ENCODE measurements at places on chromosomes 5 and 9.

DNA sequence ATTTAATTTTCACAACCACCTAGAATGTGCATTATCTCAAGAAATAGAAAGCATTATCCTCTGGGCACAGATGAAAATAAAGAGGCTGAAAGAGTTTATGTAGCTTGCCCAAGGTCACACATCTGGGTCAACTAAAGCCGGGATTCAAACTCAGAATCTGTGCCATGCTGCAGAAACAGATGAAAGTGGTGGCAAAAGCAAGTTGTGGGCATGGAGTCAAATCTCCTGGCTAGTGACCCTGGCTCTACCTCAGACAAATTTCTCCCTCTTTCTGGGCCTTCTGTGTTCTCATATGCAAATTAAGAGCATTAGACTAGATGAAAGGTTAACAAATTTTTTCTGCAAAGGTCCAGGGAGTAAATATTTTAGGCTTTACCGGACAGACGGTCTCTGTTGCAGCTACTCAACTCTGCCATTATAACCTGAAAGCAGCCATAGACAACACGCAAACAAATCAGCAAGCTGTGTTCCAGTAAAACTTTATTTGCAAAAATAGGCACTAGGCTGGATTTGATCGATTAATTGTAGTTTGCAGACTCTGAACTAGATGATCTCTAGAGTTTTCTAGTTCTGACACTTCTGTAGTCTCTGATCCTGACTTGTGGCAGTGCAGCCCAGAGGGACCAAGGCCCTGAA lies 6.0 kb upstream of the ADRA1B start:
- DNase-seq, result no peak

DNA sequence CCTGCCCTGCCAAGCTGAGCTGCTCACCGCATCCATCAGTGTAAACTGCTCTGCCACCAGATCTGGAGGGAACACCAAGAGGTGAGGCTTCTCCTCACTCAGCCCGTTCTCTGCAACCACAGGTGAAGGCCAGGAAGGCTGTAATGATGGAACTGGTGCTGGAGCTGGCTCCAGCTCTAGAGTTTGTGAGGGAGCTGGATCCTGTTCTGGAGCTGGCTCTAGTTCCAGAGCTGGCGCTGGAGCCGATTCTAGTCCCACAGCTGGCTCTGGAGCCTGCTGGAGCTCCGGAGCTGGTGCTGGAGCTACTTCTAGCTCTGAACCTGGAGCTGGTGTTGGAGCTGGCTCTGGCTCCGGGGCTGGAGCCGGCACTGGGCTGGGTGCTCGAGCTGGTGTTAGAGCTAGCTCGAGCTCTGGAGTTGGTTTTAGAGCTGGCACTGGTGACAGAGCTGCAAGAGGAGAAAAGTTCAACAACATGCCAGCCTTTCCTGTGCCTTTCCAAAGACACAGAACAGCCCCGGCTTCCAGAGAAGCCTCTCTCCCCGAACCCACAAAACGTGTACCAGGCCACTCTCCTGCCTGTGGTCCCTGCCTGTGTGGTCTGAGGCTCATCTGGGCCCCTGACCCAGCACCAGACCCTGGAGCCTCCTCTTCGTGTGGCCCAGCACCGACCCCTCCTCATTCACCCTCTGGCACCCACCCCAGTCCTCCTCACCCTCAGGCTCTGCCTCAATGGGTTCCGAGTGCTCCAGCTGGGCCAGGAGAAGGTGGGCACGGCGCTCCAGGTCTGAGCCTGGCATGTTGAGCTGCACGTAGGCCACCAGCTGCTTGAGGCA lies 12.9 kb downstream of the RALGDS start:
- DNase-seq, result no peak

- no peak for DNase-seq
These were observed 102.0 kb upstream of the RAPGEF1 start for GRCh38 chr9:131841765-131842318.

- no peak for DNase-seq
These were observed 501.6 kb downstream of the IRX1 start for GRCh38 chr5:4097199-4097598.

DNA sequence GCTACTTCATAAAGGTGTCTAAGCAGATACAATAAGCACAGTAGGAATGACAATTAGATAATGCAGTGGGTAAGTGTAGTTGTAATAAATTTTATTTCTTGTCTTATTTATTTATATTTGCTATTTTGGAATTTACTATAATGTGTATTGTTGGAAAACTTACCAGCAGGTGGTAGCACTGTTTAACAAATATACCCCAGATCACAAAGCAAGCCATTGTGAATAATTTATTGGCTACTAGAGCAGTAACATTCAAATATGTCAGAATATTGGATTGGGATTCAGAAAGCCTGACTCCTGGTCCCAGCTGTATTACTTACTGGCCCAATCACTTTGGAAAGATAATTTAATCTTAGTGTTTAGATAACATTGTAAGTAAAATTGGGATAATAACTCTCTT lies 78.0 kb downstream of the ISOC1 start:
- DNase-seq, result no peak

DNA sequence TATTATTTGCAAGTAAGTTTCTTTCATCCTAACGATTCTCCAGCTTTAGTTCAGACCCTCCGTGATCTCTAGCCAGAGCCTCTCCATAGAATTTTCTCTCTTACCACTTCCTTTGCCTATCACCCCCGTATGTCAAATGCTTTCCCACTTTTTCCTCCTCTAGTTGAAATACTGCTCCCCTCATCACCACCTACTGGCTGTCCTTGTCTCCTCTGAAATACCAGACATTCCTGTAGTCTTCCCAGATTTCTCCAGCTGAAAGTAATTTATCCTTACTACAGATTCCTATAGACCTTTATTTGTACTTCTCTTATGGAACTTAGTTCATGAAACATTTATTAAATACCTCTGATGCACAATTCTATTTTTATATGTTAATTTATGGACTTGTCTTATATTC lies 36.0 kb upstream of the GLIPR2 start:
- DNase-seq, result no peak

DNA sequence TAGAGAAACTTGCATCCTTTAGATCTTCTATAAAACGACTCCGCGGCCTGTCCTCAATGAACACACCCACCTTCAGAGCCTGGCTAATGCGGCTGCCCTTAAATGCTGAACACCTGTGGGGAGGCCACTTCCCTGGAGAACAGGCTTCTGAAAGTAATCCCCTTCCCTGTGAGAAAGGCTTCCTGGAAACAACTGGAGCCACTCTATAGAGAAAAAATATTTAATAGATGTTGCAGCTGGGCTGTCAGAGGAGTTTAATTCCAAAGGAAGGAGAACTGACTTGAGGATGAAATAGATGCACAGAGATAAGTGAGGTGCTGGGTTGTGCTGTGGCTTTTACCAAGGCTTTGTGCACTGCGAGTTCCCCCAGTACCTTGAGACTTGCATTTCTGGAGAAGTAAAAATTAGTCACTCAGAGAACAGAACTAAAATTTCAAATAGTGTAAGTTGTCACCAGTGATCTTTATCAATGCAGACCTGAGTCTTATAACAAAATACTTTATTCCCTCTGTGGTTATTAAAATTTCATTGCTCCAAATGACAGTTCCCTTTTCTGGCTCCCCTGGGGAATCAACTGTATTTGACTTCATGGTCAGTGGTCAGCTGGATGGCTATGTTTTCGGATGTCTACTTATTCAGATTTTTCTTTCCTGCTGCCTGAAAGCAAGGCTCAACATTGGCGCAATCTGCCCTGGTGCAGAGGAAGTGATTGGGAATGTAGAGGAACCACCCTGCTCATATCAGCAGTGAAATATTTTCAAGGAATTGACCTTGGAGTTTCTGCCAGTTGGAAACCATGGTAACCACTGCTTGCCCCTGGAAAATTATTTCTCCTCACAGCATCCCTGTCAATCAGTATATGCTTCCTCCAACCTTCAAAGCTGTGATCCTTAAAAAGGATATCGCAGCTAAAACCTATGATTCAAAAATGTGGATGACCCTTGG lies 238.8 kb downstream of the SMARCA2 start:
- DNase-seq, result no peak

GRCh38 chr5:10825897-10826644 lies 65.0 kb upstream of the DAP start:
- DNase-seq, result no peak

DNA sequence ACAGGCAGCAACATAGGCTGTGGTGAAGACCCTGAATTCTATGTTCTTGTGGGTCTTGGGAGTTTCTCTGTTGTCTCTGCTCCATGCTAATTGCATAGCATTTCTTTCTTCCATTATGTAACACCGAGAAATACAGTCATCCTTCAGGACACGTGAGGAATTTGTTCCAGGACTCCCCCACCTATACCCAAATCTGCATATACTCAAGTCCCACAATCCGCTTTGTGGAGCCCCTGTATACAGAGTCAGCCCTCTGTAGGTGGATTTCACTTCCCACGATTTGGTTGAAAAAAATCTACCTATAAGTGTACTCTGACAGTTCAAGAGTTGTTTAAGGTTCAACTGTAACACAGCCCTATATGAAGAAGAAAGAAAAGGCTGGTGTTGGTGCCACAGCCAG lies 22.1 kb downstream of the ANKRD33B start:
- peak; percentile 12 for DNase-seq

GRCh38 chr9:98080326-98080725 lies 23.8 kb downstream of the NANS start:
- no peak for DNase-seq

DNA sequence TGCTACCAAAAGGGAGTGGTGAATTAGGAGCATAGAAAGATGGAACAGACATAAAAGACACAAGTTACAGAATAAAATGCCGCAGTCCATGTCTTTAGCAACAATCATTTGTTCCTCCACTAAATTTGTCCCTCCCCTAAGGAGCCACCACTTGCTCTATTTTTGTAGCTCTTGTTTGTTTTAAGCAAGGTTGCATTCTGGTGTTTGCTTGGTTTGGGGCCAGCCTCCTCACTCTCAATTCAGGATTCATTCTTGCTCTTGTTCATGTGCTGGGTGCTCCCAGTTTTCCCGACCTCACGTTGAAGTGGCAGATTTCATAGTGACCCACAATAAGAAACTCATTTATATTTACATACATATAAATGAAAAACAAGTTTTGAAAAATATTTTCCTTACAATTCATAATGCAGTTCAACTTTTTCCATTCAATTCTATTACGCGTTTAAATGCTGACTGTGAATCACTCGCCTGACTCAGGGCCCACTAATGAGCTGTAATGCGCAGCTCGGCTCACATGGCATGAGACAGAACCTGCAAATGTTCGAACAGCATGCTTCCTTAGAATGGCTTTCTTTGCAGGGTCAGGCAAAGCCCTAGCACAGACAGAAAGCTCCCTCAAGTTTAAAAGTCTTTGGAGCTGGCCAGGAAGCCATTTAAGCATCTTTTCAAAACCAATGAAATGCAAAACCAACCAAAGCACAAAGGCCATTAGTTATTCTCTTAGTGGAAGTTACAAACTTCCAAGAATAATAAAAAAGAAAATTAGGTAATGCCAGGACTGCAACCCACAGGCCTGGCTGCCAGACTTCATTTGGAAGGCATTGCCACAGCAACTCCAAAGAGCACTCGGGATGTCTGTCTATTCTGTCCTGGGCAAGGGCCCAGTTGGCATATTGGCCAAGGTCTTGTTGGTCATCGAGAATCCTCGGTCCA lies 41.7 kb downstream of the RETREG1 start:
- no peak for DNase-seq

DNA sequence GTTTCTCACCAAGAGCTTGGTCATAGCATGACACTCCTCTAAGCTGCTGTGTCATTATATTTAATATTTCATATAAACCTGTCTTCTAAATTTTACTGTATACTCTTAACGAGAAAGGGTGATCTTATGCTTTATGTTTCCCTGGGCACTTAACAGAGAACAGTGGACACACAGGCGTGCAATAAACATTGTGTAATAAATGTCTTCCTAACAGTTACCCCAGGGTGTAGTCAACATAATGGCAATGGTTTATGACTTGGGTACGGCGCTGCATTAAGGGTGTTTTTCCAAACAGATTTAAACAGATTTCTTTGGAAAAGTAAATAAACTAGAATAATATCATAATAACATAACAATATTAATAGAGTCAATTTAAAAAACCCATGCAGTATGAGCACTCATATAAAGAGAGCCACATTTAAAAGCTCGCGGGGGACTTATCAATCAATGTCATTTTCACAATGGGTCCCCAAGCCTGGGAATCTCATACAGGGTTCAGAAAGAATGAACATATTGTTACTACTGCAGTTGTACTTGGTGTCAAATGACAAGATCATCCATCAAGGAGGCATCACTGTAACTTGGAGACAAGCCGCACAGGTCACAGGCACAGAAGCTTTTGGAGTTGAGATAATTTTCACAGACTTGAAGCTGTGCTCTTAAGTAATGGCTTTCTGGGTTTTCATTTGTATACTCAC lies 376.4 kb downstream of the CTNND2 start:
- no peak for DNase-seq

GRCh38 chr5:180811623-180812124 lies 9.1 kb upstream of the MGAT1 start:
- DNase-seq, result no peak

DNA sequence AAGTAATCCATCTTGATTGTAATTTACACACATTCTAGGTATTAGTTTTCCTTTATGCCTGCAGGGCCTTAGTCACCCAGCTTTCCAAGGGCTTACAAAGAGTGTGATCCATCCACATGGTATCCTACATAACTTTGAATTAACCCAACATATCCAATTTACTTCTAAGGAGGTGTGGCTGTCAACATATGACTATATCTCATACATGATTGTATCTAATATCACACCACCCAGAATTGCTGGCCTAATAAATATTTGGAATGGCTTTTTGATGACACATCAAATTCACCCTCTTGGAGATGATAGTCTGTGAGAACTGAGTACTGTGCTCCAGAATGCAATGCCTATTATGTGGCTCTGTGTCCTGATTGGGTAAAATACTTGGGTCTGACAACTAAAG lies 363.3 kb upstream of the GRIN3A start:
- no peak for DNase-seq

GRCh38 chr9:6634444-6634843 lies 11.1 kb downstream of the GLDC start:
- no peak for DNase-seq

Measured in activated CD8-positive, alpha-beta memory T cell treated with anti-CD3 and anti-CD28 coated beads, Interleukin-2, amount 10 ng/mL, durations not matched to agents 7 days and 5 days (primary cell).